ENCODE measurements at places on chromosomes 7 and 10. TPM values are rescaled to one million over a fixed set of nuclear protein-coding genes. Genes with fewer than 3 reads are reported as not detected.

Gene PNLIPRP2
- polyA plus RNA-seq, result 0.10 TPM

Gene UPK3BL2
- polyA plus RNA-seq, result 3.9 TPM

Gene SPDYE8
- polyA plus RNA-seq, result not detected

- peak; percentile 44 for DNase-seq
These were observed 32.7 kb downstream of the ABCB5 start for GRCh38 chr7:20647908-20648776.

- DNase-seq, result no peak
These were observed 76.2 kb downstream of the GRB10 start for GRCh38 chr7:50706469-50706937.
